ENCODE measurements at places on chromosomes 2 and 18.

DNA sequence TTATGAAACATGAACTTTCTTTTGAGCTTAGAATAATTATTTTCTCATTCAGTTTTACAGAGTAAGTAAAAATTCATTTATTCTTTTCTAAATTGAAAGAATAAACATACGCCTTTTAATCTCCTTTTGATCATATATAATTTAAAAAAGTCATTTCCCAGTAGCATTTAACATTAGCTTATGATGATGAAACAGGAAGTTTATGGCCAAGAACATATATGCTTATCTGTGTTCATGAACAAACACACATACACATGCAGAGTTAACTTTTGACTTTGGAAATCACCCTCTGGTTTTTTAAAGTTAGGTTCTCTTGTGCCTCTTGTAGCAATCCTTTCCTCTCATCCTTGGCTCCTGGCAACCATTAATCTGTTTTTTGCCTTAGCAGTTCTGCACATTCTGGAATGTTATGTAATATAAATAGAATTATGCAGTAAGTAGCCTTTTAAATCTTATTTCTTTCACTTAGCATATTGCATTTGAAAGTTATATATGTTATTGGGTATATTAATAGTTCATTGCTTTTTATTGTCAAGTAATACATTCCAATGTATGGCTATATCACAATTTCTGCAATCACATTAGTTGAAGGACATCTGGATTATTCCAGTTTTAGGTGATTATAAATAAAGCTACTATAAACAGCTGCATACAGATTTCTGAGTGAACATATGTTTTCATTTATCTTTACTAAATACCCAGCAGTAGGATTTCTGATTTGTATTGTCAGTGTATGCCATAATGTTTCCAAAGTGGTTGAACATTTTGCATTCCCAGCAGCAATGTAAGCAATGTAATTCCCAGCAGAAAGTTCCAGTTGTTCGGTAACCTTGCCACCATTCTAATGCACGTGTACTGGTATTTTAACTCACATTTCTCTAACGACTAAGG is 210.3 kb downstream of the ZRANB3 start:
- no peak for DNase-seq

DNA sequence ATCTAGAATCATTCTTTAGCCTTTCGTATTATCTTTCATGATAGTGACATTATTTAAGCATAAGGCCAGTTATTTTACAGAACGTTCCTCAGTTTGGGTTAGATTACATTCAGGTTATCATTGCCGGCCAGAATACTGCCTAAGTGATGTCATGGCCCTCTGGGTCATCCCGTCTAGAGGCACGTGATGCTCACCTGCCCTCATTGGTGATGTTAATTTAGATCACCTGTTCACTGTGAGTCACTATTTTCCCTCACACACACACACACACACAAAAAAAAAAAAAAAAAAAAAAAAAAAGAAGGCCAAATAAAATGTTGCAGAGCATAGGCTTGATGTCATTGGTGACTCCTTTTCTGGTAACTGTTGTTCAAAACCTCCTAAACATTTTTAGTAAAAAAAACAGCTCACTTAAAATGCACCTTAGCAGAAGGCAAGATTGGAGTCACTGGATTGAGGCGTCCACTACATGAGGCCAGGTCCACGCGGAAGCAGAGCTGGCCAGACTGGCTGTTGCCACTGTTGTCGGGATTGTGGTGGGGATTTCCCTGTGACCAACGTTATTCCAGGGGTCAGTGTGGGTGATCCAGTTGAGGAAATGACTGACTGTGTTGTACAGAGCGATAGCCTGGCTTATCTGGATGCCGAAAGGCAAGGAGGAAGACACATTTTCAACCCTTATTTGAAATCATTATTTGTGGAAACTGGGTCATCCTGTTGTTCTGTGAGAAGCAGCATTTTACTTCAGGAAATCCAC is 52.1 kb upstream of the CNGA3 start:
- no peak for DNase-seq

GRCh38 chr2:79114797-79115494 is 5.3 kb upstream of the REG1A start:
- DNase-seq, result no peak

DNA sequence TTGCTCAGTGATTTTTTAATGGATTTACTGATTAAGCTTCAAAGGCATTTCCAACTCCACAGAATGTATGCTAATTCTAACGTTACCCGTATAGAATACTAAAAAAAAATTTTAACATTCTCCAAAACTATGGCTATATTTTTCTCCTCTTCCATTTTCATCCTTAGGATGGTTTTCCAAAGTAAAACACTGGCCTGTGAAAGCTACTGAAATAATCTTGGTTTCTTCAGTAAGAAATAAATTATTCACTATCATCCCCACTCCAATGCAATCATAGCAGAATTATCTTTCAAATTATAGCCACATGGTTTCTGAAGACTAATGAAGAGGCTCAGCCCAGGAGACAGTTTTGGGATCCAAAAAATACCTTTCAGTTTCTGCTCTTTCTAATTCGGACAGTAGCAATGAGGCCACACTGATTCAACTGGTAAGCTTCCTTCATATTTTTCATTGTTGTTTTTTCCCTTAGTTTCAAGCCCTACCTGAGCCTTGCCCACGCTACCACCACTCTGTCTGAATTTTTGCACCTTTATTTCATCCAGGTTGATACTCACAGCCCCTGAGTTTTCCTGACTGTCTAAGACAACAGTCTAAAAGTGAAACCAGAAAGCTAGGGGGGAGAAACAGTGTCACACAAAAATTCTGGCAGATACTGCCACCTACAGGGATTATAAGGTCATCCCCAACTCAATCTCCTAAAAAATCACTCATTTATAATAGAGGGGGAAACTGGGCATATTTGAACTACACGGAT is 887.9 kb downstream of the NRXN1 start:
- peak; percentile 78 for DNase-seq

DNA sequence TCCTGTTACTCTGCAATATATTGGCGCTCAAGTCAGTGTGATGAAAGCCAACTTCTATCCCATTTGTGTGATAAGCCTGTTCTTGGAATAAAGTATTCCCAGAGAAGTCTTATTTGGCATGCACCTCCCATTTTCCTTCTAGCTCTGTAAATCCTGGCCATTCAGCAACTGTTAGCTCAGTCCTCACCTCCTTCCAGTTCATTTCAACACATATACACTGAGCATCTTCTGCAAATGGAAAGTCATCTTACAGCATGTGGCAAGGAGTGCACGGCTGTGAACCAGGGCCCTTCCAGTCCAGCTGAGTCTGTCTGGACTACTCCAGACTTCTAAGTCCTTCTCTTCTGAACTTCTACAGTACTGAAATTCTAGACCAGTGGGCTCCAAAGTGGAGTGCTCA is 53.1 kb downstream of the SPATS2L start:
- DNase-seq, result no peak

- no peak for DNase-seq
Observed at GRCh38 chr2:206083602-206084438, 2.2 kb downstream of the INO80D start.

DNA sequence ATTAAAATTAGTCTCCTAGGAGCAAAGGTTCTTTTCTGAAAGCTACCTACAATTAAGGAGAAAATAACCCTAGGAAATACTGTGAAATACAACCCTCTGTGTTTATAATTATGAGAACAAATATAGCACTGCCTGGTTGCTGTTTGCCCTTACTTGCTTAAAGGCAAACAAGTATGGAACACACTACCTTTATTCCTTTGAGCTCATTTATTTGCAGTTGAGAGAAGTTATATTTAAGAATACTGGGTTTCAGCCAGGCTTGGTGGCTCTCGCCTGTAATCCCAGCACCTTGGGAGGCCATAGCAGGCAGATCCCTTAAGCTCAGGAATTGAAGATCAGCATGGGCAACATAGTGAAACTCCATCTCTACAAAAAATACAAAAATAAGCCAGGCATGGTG is 23.1 kb upstream of the IAH1 start:
- no peak for DNase-seq

GRCh38 chr2:12155303-12156051 is 409.0 kb downstream of the LPIN1 start:
- DNase-seq, result no peak

- no peak for DNase-seq
Observed at GRCh38 chr18:1037776-1038175, 133.1 kb downstream of the ADCYAP1 start.

DNA sequence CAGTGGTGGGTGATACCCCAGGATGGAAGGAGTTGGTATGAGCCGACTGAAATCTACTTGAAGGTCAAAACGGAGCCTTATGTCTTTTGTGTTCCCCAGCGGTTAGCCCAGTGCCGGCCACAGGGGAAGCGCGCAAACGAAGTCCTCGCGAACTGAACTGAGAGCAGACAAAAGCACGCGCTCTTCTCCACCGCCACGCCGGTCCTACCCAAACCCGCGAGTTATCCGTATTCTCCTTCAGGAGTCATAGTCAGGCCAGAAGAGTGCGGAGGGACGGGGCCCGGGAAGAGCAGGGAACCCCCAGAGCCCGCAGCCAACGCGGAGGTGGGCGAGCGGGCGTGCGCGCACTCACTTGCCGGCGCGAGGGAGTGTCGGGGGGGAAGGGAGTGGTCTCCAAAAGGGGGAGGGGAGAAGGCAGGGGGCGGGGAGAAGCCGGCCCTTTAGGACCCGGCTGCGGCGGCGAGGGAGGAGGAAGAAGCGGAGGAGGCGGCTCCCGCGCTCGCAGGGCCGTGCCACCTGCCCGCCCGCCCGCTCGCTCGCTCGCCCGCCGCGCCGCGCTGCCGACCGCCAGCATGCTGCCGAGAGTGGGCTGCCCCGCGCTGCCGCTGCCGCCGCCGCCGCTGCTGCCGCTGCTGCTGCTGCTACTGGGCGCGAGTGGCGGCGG is at the start of gene IGFBP2:
Gene IGFBP2, plus strand, starts transcription at position 469 of the 664 bp plus-strand sequence. Its CDS starts 104 bp downstream, at position 573.
- DNase-seq, result peak; percentile 48

DNA sequence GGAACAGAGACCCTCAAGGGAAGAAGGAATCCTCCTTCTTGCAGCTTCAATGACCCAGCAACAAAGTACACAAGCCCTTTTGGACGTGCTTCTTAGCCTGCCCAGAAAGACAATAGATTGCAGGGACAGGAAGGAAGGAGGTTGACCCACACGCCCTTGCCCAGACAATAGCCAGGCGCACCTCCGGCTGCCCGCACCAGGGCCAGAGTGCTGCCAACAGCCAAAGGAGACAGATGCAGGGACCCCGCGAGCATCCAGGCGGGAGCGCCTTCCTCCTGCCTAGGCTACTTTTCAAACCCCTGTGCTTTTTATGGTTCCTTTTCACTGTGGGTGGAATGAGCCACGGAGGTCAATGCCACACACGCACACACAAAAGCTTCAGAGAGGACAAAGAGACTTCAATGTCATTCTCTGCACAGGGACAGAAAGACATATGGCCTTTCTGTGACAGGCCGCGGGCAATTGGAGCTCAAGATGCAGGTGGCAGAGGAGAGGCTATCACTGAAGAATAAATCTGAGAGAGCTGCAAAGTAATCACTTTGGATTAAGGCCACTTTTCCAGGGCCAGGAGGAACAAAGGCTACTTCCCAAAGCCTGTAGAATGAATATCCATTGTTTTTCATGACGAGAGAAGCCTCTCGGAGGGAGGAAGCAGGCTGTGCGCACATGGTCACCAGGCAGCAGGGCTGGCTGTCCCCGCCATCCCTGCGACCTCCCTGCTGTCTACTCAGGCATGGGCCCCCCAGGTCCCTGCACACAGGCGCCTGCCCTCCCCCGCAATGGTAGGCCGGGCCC is 300.6 kb downstream of the EIPR1 start:
- DNase-seq, result peak; percentile 81

DNA sequence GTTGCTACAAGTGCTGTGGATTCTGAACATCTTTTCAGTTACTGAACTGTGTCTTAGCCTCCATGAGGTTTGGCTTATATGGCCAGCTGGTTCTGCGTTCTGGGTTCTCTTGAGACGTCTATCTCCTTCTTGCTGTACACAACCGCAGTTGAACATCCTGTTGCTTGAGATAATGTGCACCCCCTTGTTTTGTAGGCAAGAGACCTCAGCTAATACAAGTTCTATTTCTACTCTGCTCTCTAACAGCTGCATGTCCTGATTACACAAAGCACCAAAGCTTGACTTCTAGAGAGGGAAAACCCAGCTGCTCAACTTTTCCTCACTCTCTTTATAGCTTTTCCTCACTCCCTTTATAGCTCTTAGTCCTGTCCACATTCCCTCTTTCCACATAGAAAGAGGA is 176.0 kb downstream of the LTBP1 start:
- no peak for DNase-seq

- peak; percentile 86 for DNase-seq
Observed at GRCh38 chr18:47175898-47176575, at the start of gene IER3IP1. IER3IP1 (minus strand) TSS chr18:47176364; CDS start chr18:47176277, 87 bp downstream.

- DNase-seq, result peak; percentile 5
Observed at GRCh38 chr2:130390460-130391057, 34.7 kb downstream of the PTPN18 start.

- no peak for DNase-seq
Observed at GRCh38 chr2:39618736-39619135, 47.0 kb upstream of the TMEM178A start.

GRCh38 chr2:15923597-15923996 is 16.8 kb upstream of the MYCN start:
- no peak for DNase-seq

GRCh38 chr2:35220461-35220860 is 1135.1 kb upstream of the CRIM1 start:
- no peak for DNase-seq

GRCh38 chr2:205324355-205324754 is 357.9 kb upstream of the NRP2 start:
- no peak for DNase-seq

DNA sequence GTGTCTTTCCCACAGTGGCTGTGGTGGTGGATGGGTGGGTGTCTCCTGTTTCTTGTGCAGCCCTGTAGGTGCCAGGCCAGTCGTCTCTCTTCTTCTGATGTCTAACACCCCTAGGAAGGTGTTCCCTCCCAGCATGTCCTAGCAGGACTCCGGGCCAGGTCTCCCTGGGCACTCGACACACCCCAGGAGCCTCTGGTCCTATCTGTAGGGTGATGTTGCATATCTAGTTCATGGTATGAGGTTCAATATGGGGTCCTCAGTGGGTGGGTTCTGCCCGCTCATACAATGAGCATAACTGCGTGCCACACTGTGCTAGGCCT is 14.4 kb downstream of the NGEF start:
- DNase-seq, result no peak

GRCh38 chr2:168718622-168719021 is 83.8 kb upstream of the NOSTRIN start:
- DNase-seq, result no peak

DNA sequence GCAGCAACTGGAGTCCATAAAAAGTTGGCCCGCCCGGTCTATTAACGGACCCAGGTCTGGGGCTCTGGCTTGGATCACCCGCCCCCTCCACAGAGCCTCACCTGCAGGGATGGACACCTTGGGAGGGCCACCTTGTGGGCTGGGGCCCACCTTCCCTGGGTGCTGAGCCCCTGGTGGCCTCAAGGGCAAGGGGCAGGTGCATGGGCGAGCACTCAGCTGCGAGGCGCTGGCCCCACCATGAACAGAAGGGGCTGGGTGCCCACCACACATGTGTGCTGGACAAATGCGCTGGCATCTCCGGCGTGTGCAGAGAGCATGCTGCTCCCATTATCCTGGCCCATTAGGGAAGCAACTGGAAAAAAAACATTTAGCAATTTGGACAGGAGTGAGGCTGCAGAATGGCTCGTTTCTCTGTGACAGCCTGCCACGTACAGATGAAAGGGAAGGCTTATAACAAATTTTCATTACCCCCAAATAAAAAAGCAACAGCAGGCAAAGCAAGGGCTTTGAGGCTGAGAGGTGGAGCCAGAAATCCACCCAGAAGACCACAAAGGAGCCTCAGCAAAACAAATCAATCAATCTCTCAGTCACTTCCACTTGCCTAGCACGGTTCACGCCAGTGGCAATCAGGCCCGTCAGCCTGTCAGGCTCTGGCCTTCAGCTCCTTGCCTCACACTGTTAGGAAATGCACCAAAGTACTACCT is 253.1 kb upstream of the ZNF521 start:
- no peak for DNase-seq

- no peak for DNase-seq
Observed at GRCh38 chr2:132936791-132937190, 266.8 kb upstream of the LYPD1 start.

GRCh38 chr2:208047840-208048239 is 22.5 kb upstream of the PLEKHM3 start:
- DNase-seq, result no peak
